Endothelial cell of umbilical vein (primary cell): ENCODE measurements at places on chromosomes 13 and 19. TPM values are rescaled to one million over a fixed set of nuclear protein-coding genes. Genes with fewer than 3 reads are reported as not detected.
A peak's percentile ranks its signal among the peaks of the same experiment; 100 is the strongest.

CGB5 gene
- total RNA-seq: not detected in 2 replicates

IGFL2 gene
- not detected in 2 replicates for total RNA-seq

RFPL4AL1 gene
- total RNA-seq: not detected in 2 replicates

DPF1 gene
- 3.9 and 5.0 TPM in 2 replicates for total RNA-seq

ZNF285 gene
- 3.6 and 4.6 TPM in 2 replicates for total RNA-seq

STOML3 gene
- total RNA-seq: not detected in 2 replicates

ATP1A3 gene
- total RNA-seq: 0.40 TPM in 1 of 2 replicates, not detected in the other

CYP2F1 gene
- not detected in 2 replicates for total RNA-seq

ANKRD24 gene
- total RNA-seq: 0.18 and 0.27 TPM in 2 replicates

- DNase-seq: no peak
Measured at GRCh38 chr13:20001366-20002190, 43.1 kb downstream of the ZMYM2 start.

- no peak for DNase-seq
Measured at GRCh38 chr13:74528734-74529513, 394.7 kb upstream of the KLF12 start.

GRCh38 chr19:46917002-46917401 is 56.2 kb downstream of the ARHGAP35 start:
- DNase-seq: no peak

DNA sequence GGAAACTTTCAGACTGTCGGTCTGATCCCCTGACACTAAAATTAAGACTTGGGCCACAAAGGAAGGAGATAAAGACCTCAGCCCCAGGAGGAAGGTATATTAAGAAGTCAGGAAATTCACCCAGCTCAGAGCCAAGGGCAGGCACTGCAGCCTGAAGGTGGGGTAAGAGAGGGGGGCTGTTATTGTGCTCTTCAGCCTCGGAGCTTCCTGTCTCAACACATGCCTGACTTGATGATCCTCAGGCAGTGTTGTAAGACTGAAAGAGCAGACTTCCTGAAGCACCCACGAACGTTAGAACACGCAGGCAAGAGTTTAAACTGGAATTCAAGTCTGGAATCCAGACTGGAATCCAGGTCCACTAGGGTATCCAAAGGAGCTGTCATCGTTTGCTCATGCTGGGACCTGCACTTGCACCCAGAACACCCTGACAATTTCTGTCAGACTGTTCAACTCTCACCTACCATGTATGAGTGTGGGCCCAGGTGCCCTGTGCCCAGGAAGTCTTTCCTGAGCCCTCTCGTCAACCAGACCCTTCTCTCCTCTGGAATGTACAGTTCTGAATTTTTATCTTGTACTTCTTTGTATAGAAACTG is 10.7 kb upstream of the FLT1 start:
- DNase-seq: no peak

DNA sequence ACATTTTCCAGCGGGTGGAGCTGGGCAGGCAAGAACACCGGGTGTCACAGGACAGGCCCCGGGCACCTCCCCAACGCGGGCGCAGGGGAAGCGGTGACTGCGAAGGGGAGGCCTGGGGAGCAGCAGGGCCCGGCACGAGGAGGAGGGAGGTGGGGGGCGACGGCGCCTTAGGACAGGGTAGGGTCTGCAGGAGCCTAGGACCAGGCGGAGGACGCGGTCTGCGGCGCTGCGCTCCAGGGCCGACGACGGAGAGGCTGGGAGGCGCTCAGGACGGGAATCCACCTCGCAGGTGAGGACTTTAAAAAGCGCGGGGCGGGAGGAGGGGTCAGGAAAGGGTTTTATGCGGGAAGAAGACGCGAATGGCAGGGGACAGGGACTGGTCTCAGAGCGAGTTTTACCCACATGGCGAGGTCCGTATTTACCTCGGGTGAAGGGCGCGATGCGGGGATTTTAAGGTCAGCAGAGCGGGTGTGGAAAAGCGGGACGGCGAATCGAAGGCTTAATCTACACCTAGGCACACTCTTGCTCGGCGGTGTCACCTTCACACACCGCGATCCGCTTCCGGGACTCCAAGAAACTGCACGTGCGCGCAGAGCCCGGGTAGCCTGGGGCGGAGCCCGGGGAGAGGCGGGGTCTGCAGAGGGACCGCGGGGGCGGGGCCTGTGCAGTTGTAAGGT is 13.5 kb downstream of the ERVV-2 start:
- no peak for DNase-seq

DNA sequence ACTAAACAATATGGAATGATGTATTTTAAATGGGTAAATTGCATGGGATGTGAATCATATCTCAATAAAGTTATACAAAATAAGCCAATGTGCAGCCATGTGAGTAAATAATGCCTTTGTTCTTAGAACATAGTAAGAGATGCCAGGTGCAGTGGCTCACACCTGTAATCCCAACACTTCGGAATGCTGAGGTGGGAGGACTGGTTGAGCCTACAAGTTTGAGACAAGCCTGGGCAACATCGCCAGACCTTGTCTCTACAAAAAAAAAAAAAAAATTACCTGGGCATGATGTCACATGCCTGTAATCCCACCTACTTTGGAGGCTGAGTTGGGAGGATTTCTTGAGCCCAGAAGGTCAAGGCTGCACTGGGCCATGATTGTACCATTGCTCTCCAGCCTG is 230.7 kb downstream of the RFC3 start:
- DNase-seq: no peak

DNA sequence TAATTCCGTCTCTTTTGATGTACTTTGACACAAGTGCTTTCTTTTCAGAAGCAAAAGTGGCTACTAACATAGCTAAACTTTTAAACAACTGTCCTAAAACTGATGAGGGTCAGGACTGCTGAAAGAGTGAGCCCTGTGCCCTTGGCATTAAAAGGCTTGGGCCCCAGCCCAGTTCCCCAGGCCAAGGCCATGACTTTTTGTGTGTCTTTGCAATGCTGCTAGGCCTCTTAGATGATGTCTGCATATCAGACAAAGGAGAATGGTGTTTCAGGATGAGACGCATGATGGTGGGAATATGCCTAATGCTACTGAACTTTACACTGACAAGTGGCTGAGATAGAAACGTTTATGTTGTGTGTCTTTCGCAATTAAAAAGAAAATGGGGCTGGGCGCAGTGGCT is 38.0 kb downstream of the SLC7A9 start:
- DNase-seq: no peak

GRCh38 chr13:49759503-49759902 is 33.0 kb downstream of the KPNA3 start:
- no peak for DNase-seq

DNA sequence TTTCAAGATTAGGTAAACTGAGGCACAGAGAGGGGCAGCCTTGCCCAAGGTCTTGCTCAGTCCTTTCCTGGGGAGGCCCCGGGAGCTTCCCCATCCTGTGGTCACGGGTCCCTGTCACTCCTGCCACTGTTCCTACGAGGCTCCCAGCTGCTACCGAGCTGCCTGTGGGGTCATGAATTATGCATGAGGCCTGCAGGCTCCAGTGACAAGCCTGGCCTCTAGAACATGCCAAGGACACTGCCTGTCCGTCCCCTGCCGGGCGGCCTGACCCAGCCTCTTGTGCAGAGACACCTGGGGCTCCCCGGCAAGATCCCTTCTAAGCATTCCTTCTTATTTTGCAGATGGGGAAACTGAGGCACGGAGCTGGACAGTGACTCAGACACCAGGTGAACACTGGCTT is 2.7 kb downstream of the FCHO1 start:
- no peak for DNase-seq

DNA sequence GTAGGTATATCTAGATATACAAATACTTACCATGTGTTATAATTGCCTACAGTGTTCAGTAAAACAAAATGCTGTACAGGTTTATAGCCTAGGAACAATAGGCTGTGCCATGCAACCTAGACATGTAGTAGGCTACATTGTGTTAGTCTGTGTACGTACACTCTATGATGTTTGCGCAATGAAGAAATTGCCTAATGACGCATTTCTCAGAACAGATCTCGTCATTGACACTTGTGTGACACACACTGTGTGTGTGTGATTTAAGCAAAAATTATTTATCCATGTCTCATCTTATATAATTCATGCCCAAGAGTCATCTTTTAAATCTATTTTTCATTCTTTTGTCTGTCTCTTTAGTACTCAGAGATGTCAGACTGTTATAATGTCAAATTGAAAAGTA is 1888.8 kb upstream of the PCDH20 start:
- DNase-seq: no peak

GRCh38 chr19:7590256-7590655 is 5.4 kb upstream of the CAMSAP3 start:
- no peak for DNase-seq

DNA sequence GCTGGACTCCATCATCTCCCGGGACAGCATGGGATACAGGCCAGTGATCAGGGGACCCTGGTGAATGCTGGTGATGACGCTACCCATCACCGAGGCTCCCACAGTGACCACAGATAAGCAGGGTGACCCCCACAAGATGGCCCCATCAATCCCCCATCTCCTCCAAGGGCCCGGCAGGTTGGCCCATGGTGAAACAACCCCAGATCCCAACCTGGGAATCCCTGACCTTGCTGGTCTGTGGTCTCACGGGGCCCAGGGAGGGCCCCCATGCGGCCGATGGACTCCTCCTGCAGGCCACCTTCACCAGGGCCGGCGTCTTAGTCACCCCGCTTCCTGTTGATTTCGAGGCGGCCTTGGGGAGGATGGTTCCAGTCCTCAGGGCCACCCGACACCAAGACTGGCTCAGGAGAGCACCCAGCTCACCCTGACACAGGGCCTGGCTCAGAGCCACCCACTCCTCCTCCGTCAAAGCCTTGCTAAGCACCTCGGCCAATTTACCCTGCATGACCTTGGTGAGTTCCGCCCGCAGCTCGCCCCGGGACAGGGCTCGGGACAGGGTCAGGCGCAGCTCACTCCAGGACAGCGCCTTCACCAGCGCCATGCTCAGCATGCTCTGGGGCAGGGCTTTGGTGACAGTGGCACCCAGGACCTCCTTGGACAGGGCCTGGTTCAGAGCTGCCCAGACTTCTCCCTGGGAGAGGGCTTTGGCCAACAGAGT is 10.0 kb downstream of the IQCN start:
- no peak for DNase-seq

- peak; percentile 100 for DNase-seq
Measured at GRCh38 chr19:42268704-42269477, at the start of gene CIC. Gene CIC (plus strand): TSS chr19:42269252. CDS start chr19:42271784, 2,532 bp downstream.

GRCh38 chr13:98188544-98189166 is 11.6 kb upstream of the RNF113B start:
- DNase-seq: no peak

DNA sequence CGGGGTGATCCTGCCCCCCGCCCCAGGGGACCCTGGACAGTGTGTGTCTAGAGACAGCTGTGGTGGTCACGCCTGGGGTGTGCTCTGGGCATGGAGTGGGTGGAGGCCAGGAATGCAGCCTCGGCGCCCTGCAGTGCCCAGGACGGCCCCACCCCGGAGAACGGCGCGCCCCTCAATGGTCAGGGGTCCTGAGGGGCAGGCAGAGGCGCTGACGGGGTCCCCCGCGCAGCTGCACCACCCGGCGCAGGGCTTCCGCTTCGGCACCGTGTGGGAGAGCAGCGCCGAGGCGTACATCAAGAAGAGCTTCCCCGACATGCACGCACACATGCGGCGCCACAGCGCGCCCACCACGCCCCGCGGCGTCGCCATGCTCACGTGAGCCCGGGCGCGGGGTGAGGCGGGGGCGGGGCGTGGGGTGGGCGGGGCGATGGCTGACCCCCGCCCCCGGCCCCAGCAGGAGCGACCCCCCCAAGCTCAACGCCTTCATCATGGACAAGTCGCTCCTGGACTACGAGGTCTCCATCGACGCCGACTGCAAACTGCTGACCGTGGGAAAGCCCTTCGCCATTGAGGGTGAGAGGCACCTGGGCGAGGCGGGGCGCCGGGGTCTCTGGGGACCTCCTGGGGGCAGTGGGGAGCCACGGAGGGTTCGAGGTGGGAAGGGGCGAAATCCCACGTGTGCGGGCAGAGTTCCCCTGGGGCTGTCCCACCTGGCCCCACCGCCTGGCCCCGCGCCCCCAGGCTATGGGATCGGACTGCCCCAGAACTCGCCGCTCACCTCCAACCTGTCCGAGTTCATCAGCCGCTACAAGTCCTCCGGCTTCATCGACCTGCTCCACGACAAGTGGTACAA is 7.4 kb downstream of the GRIN3B start:
- no peak for DNase-seq

DNA sequence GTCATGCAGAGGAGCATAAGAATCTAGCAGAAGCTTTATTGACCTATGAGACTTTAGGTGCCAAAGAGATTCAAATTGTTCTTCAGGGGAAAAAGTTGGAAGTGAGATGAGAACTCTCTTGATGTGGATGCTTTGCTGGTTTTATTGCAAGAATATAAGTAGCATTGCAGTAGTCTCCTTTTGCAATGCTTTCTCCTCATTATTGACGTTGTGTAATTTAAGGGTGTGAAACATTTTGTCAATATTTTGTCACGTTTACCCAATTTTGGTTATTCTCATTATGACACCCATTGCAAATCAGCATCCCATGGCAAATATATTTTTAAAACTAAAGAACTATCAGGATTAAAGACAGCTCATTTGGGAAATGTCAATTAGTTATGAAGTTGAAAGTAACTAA is 11.9 kb upstream of the LILRB5 start:
- no peak for DNase-seq

GRCh38 chr13:82758044-82758443 is 1124.2 kb downstream of the SLITRK1 start:
- DNase-seq: no peak

- DNase-seq: no peak
Measured at GRCh38 chr19:55623561-55623960, 805 bp downstream of the ZNF784 start.

GRCh38 chr13:69319656-69320055 is 788.0 kb upstream of the ATXN8OS start:
- DNase-seq: no peak
